ENCODE measurements at places on chromosomes 13 and 19.

DNA sequence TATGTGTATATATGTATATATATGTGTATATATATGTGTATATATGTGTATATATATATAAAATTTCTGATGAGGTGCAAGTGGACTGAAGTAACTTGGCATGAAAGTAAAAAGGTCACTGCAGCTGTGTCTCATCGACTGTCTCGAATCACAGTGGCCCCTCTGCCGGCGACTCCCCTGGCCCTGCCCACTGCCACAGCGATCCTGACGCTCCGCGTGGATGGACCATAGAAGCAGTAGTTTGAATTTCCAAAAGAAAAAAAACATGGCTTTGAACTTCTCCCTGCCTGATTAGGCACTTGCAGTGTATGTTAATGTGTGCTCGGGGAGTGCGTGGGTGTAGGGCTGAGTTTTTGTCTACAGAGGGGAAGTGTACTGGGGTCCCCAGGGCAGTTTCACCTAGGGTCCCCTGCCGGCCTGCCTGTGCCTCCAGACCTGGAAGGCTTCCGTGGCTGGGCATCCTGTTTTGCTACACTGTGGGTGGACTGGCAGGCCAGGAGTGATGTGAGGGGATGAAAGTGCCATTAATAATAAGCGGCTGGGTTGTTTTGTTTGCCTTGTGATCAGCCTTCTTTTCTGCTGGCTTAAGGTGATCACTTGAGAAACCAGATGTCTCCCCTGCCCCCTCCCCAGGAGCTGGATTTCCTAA, 10.8 kb downstream of the ZIC5 start:
- DNase-seq, result no peak

DNA sequence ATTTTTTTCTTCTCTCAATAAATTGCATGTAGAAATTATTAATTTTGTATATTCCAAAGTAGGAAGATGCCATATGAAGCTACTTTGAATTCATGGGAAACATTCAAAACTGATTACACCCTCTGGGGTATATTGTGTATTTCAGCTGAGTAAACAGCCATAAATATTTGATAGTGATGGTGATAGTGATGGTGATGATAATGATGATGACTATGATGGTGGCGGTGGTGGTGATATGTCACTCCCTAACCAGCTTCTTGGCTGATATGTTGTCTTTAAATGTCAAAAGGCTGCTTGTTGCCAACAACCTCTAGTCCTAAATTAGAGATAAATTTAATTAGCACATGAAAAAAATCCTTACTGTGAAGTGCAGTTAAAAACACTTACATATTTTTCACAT, 102.0 kb downstream of the LRCH1 start:
- no peak for DNase-seq

GRCh38 chr13:32330441-32330840, 15.1 kb downstream of the BRCA2 start:
- DNase-seq, result no peak

DNA sequence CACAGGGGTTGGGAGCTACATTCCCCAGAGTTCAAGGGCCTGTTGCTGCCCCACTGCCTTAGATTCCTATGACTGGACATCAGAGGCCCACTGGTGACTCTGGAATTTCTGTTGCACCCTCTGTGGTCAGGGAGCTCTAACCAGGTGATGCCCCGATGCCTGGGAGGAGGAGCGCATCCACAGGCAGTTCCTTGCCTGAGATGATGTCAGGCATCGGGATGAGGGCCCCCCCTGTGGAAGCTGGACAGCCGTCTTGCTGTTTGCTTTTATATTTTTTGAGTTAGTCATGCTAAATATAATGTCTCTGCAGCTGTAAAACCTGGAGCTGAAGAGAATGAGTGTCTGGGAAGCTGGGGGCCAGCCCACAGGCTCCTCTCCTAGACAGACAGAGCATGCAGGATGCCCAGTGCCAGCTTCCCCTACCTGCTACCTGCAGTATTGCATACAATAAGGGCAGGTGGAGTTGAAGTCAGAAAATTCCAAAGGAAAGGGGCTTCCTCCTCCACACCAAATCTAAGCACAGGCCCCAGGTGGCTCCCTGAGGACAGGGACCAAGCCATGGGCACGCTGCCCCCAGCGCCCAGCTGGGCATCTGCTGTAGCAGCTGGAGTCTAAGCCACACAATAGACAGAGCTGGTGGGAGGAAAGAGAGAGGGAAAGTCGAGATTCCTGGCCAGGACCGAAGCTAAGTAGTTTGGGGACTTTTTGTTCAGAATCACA, 16.2 kb downstream of the COL4A2 start:
- no peak for DNase-seq

DNA sequence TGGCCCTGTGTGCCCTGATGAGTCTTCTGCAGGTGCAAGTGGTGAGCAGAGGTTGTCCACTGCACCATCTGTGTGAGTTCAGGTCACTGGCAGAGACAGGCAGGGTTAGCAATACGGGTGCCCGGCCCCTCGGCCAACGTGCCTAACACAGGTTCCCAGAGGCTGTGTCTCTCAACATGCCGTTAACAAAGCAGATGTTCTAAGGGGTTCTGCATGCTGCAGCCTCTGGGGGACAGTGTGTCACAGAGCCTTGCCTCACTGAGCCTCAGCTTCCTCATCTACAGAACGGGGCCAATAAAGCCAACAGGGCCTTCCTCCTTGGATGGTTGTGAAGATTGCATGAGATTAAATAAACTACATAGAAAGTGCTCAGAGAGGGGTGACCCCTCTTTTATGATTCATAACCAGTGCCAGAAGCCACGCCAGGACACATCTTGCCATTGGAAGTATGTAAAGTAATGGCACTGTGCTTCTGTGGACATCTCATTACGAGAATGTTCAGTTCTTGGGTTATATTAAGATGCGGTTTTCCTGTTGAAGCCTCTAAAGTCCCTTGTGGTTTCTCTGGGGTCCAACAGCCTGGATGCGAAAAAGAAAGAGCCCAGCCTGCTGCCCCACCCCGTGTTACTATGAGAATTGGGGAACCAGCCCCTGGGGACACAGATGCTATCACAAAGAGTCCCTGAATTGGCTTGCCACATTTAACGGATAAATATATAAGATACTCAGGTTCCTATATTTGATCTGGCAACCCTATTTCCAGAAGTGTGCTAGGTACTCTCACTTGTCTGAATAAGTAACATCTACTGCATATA, 11.2 kb upstream of the ARHGEF18 start:
- DNase-seq, result no peak

GRCh38 chr19:18340190-18340989, at the start of gene PGPEP1:
Gene PGPEP1, plus strand, starts transcription at chr19:18340598. Its CDS starts 84 bp downstream, at chr19:18340682.
- DNase-seq, result peak; percentile 68

DNA sequence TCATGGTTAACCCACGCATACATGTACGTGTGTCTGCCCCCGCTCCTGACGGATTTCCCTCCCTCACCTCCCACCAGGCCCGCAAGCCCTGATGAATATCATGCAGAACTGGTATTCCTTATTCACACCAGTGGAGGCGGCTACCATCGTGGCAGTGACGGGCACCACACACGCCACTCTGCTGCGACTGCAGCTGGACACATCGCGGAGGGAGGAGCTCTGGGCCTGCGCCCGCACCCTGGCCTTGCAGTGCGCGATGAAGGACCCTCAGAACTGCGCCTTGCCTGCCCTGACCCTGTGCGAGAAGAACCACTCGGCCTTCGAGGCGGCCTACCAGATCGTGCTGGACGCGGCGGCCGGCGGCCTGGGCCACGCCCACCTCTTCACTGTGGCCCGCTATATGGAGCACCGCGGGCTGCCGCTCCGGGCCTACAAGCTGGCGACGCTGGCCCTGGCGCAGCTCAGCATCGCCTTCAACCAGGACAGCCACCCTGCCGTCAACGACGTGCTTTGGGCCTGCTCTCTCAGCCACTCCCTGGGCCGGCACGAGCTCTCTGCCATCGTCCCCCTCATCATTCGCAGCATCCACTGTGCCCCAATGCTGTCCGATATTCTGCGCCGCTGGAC, 35.0 kb downstream of the ZSWIM4 start:
- no peak for DNase-seq

- DNase-seq, result no peak
These were observed 20.3 kb downstream of the CHST8 start for GRCh38 chr19:33641956-33642498.

DNA sequence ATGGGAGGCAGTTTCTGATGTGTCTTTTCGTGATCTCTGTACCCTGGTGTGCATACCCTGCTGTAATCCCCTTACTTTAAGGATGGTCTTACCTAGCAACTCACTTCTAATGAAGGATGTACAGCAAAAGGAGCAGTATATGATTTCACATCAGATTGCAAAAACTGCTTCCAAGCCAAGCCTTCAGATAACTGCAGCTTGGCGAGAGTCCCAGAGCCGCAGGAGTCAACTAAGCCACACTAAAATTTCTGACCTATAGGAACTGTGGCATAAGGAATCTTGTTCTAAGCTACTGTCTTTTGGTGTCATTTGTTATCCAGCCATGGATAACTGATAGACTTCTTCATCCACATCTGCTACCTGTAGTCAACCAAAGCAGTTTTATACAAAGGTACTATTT, 496.7 kb downstream of the GPC6 start:
- DNase-seq, result no peak

DNA sequence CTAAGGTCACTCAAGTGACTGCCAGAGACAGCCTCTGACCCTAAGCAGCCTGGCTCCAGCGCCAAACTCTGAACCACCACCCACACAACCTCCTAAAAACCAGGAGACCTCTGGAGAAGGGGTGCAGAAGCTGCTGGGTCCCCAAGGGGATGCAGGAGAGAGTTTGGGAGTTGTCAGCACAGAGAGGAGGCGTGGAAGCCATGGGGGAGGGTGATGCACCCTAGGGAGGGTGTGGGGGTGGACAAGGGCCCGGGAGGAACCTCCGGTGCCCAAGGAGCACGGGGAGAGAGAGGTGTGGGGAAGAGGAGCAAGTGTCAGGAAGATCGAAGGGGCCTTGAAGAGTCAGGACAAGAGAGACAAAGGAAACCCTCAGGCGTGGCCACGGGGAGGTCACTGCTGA, 2.1 kb upstream of the HIPK4 start:
- DNase-seq, result no peak

DNA sequence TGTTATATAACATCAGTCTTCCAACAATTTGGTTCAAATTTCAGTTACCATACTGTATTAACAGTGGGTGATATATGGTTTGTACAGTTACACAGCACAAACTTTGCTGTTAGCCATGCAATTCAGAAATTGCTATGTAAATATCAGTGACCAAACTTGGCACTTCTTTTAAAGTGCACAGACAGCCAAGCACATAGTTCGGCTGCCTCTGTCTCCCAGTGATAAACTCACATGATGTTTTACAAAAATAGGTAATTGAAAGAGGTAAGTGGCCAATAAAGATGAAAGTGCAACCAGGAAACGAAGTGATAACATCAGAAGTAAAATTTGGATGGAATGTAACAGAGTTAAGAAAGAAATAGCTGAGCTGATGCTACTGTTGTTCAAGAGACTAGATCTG, 143.9 kb downstream of the PCDH9 start:
- no peak for DNase-seq

DNA sequence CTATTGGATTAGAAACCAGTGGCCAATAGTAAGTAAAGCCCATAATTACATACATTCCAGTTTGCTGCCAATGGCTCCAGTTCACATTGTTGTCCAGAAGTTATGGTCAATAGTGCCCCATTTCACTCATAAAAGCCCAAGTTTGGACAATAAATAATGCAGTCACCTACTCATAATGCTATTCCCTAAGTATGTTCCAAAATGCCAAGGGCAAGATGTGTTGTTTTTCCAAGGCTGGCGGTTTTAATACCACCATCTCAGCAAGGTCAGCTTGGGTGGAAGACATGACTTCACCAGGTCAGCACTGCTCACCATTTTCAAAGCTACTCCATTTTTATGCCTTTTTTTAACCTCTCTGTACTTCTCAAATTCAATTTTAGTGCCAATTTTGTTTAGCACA, 32.7 kb downstream of the KCTD12 start:
- DNase-seq, result no peak

GRCh38 chr13:76455960-76456359, 430.2 kb downstream of the KCTD12 start:
- DNase-seq, result no peak

DNA sequence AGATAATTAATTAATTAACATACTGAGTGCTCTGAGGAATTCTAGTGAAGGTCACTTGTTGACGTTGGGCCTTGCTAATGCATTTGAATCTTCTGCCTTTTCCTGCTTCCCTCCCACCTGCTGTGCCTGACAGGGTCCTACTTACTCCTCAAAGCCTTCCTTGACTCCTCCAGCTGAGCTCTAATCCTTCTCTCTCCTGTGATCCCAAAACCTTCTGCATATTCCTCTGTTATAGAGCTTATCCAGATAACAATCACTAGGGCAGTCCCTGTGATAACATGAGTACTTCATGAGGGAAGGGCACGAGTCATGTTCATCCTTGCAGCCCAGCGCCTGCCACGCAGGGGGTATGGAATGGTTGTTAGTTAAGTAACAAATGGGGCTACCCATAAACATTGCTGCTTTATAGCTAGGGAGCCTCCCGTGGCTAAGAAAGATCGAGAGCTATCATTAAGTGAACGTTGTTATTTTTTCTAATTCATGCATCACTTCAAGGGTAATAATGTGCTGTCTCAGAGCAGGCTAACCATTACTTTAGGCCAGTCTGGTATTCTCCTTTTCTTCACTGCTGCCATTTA, 19.1 kb upstream of the SPATA13 start:
- no peak for DNase-seq

GRCh38 chr13:46844431-46844830, 47.5 kb upstream of the ESD start:
- DNase-seq, result no peak

GRCh38 chr13:111611651-111612050, 291.2 kb downstream of the TEX29 start:
- DNase-seq, result no peak

- DNase-seq, result no peak
These were observed 64.4 kb downstream of the POSTN start for GRCh38 chr13:37534181-37534580.

- DNase-seq, result no peak
These were observed 1.9 kb upstream of the SH2D3A start for GRCh38 chr19:6769006-6769619.

- DNase-seq, result no peak
These were observed 8.3 kb downstream of the RYR1 start for GRCh38 chr19:38441657-38442348.

DNA sequence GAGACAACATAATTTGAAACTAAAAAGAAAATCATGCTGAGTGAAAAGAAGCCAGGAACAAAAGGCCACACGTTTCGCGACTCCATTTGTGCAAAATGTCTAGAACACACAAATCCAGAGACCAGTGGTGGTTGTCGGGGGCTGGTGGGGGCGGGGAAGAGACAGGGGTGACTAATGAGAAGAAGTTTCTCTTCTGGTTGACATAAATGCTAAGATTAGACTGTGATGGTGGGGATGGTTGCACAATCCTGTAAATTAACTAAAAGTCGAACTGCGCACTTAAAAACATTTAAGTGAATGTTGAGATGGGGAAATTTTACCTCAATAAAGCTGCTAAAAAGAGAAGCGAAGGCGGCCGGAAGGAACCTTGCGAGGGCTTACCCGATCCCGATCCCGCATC, 7.1 kb downstream of the AKAP8 start:
- no peak for DNase-seq

GRCh38 chr19:5191091-5191490, 149.5 kb downstream of the PTPRS start:
- no peak for DNase-seq

GRCh38 chr13:108212886-108213285, 2.5 kb downstream of the LIG4 start:
- DNase-seq, result no peak

GRCh38 chr13:26401578-26402021, 147.7 kb downstream of the CDK8 start:
- DNase-seq, result no peak

GRCh38 chr19:54305141-54305540, 7.8 kb downstream of the LILRA5 start:
- DNase-seq, result no peak
